ENCODE measurements at places on chromosomes 5 and 9.

GRCh38 chr9:4973246-4973645 lies 11.8 kb upstream of the JAK2 start:
- DNase-seq, result no peak

DNA sequence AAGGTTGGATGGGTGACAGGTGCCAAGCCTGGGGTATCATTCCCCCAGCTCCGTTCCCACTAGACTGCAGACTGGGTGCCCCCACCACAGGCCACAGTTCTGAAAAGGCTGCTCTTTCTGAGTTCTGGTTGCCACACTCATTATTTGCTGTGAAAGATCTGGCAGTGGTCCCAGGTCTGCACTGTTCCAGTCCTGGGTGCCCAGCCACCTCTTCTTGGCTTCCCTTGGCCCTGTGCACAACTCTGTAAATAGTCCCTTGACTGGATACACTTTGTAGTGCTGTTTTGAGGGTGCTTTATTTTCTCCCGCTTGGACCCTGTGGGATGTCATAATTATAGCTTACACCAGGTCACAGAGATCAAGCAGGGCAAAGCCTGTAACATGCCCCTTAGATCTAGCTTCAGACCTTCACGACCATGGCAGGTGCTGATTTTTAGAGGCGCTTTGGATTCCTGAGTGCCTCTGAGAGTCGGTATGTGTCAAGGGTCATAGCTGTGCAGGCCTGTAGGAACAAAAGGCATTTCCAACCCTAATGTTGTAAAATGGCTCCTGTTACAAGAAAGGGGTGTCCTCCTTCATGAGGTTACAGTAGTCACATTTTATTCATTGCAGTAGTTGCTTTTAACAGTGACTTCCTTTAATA lies 344.9 kb downstream of the ICE1 start:
- no peak for DNase-seq

DNA sequence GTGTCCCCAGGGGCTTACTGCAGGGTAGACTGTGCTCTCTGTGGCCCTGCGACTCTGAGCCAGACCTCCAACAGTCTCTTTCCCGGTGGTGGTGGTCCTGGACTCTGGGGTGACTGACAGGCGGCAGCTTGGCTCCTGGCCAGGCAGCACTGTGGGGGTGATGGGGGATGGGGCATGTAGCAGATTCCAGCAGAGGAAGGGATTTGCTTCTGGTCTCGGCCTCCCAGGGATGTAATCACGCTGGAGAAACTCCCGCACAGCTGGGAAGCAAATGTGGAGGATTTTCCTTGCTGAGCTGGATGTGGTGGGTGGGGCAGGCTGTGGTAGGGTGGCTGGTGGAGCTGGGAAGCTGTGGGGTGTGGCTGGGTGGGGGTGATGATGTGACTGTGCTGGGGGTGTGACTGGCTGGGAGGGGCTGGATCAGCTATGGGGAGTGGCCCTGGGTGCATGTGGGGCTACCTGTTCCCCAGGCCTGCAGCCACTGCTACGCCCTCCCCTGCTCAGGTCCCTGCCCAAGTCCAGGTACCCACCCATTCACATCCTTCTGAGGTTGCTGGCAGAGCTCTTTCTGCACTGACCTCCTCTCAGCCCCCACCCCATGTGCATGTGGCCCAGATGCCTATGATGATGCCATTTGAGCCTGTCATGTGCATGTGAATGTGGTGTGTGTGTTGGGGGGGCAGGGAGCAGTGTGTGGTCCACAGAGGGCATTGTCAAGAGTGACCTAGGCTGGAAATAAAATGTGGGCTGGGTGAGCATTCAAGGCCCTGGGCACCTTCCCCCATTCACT lies 3.8 kb downstream of the NDST1 start:
- DNase-seq, result no peak

DNA sequence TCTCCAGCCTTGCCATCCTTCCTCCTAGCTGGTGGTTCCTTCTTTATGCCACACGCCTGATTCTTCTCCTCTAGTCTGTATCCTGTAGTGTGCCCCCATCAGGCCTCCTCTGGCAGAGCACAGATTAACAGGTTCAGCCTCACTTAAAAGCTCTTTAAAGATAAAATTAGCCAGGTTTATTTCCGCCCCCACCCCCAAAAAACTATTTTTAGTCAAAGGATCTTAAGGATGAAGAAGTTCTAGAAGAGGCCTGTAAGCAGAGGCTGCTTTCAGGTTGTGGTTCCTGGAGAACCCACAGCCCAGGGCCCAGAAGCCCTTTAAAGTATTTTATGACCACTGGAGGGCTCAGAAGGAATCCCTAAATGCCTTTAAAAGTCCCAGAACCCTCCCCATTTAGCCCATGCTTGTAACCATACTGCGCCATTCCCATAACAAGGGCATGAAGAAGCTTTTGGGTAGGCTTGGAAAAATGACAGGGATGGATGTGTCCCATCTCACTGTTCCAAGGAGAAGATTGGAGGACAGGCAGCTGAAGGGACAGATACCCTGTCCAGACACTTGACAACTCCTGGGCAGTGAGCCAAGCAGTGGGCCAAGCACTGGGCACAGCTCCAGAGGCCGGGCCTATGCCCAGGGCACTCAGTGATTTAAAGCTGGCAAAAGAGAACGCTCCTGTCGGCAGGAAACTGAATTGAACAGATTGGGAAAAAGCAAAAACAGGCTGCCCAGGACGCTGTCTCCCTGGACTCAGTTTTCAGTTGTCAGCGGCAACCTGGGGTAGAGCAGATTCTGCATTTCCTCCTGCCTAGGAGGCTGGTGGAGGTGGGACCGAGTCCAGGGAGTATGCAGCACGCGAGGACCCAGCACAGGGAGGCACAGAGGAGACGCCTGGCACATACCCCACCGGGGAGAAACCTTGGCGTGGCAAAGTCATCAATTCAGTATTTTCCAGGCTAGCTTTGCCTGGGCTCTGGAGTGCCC lies 106.3 kb upstream of the SSBP2 start:
- peak; percentile 73 for DNase-seq

DNA sequence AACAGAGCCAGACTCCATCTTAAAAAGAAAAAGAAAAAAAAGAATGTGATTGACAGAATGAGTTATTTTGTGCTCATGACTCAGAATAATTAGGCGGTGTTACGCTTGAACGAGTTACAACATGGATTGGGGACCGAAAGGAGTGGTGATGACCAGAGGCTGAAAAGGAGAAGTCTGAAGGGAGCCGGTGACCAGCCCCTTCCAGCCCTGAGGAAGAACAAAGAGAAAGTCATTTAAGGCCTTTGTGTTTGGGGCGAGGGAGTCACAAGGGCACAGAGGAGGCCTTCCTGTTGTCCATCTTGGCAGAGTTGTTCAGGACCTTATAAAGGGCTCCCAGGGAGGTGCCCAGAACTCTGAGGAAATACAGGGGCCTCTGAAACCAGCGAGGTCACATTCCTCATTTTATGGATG lies 131.6 kb downstream of the GOLPH3 start:
- no peak for DNase-seq

DNA sequence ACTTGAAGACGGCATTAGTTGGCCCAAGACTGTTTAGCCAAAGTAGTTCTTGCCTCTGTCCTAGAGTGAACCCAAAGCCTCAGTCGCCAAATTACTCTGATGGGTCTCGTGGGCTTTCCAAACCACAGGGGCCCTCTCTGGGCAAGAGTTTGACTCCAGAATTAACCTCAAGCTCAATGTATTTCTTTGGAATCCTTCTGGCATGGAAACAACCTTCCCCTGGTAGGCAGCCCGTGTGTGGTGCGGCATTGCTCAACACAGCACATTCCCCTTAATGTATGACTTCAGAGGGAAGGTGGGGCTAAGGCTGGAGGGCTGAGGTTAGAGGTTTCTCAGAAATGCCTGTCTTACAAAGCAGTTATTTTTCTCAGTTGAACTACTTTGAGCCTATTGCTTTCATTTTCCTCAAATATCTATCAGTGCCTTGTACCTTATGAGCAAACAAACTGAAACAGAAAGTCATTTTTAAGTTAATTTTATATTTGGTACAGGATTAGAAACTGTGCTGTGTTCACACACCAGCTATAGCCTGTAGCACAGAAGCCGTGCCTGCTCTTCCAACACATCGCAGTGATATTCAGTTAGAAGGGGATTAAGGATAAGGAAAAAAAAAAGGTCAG lies 123.9 kb upstream of the HAPLN1 start:
- no peak for DNase-seq

DNA sequence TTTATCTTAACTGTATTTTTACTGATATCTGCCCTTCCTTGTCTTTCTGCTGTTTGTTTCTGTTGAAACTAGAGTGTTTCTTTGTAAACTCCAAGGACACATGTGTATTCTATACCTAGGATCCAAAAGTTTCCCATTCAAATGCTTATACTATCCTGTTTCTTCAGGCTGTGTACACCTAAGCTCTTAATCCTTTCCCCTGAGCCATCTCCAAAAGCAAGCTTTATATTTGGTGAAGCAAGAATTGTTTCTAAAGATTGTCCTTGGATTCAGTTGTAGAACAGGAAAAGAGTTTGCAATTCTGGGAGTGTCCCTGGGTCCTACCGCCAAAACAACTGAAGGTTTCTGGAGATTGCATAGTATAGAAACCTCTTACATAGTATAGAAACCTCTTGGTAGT lies 65.9 kb downstream of the CWC27 start:
- DNase-seq, result no peak

DNA sequence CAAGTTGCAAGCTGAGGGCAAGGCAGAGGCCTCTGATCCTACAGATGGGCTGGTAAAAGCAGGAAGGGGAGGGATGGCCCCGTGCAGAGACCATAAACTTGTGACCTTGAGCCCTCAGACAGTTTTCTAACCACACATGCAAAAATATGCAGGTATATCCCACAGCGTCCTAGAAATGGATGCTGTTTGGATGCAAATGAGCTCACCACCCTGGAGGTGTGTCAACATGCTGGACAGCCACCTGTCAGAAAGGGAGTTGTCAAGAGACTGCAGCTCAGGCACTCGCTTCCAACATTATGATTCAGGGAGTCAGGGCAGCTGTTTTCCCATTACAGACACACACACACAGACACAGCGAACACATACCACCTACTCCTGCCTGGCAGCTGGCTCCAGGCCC lies 97.3 kb upstream of the PANK3 start:
- DNase-seq, result no peak

GRCh38 chr9:127089631-127090081 lies 32.8 kb downstream of the ANGPTL2 start:
- DNase-seq, result no peak

GRCh38 chr9:108813951-108814601 lies 41.7 kb downstream of the ACTL7B start:
- DNase-seq, result peak; percentile 47

DNA sequence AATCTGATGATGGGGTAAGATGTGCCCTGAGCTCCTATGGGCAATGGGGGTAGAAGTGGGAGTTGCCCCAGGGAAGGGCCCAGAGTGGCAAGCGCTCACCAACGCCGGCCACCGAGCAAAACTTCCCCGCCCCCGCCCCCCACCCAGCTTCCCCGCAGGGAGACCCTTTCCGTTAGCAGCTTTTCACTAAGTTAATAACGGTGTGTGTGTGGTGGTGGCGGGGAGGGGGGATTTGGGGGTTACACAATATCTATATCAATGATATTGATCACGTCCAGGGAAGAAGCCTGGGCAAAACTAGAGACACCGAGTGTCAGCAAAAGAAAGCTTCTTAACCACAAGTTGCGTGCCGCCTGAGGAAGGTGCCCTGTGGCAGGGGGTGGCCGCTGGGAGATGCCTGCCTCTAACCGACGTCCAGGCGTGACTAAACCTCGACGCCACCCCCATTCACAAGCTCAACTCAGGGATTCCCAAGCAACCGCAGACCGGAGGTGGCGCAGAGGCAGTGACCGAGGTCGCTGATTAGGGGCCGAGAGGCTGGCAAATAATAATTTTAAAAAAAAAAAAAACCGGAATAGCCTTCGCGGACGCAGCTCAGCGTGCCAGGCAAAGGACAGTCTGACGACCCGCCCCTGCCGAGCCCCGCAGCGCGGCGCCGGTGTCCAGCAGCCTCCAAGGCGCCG lies 222.6 kb downstream of the MEF2C start:
- peak; percentile 55 for DNase-seq

DNA sequence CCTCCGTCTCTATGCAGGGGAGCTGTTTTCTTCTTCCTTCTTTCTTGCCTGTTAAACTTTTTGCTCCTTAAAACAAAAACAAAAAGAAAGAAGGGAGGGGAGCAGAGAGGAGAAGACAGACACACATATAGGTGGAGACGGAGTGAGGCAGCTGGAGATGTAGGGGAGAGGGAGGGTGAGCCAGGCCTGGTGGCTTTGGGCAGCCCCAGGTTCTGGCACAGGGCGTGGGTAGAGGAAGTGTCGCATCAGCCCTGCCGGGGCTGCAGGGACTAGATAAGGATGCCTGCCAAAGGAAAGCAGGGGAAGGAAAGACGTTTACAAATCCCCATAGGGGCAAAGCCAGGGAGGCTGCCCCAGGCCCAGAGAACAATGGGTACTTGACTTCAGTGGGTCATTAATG lies 38.7 kb upstream of the PTGS1 start:
- DNase-seq, result no peak
